GM23248 (cell line): ENCODE measurements at places on chromosomes 11 and 22. TPM values are rescaled to one million over a fixed set of nuclear protein-coding genes. Genes with fewer than 3 reads are reported as not detected.
A peak's percentile ranks its signal among the peaks of the same experiment; 100 is the strongest.

The SYT12 gene
- total RNA-seq = 2.8 and 3.3 TPM in 2 replicates

The OR5A1 gene
- total RNA-seq = not detected in 2 replicates

The MISFA gene
- not detected in 2 replicates for total RNA-seq

DNA sequence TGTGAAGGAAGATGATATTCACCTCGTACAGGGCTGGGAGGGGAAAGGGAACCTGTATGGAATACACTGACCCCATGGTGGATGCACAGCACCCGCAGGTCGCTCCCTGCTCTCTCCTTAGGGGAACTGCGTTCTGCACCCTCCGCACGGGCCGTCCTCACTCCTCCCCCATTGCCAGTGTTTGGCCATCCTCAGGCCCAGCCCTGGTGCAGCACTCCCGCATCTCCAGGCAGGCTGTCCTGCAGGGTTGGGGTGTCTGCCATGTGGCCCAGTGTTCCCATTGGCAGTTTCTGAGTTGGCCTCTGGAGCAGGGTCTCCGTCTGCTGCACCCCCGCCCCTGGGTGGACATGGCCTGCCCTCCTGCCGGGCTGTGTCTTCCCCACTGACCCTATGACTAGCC lies 19.1 kb upstream of the PARVG start:
- H3K27me3 ChIP-seq = no peaks in the 10 kb centered on the region
- H3K4me3 ChIP-seq = no peak overlapping the region
- no peak for DNase-seq
- no peak overlapping the region for H3K27ac ChIP-seq
- H3K36me3 ChIP-seq = peaks cover 12% of the 10 kb centered on the region; the same call in 1 of the 2 replicates

- H3K27me3 ChIP-seq = no peaks in the 10 kb centered on the region
- no peaks in the 10 kb centered on the region for H3K36me3 ChIP-seq
- no peak overlapping the region for H3K27ac ChIP-seq
- peaks cover 34% of the 10 kb centered on the region for H3K4me1 ChIP-seq
- DNase-seq = peak; percentile 50
Observed at GRCh38 chr22:24432059-24432853, 4.9 kb downstream of the ADORA2A start.

GRCh38 chr22:35102663-35103062 lies 36.7 kb downstream of the ISX start:
- H3K27me3 ChIP-seq = no peaks in the 10 kb centered on the region
- no peak overlapping the region for H3K27ac ChIP-seq
- no peaks in the 10 kb centered on the region for H3K36me3 ChIP-seq
- DNase-seq = peak; percentile 16

- no peak for DNase-seq
- no peak overlapping the region for H3K27ac ChIP-seq
- peaks cover 3% of the 10 kb centered on the region; the same call in 1 of the 2 replicates for H3K4me1 ChIP-seq
- no peak overlapping the region for H3K4me3 ChIP-seq
Observed at GRCh38 chr22:39414377-39414776, 14.8 kb downstream of the TAB1 start.

GRCh38 chr11:2763984-2764383 lies 64.2 kb upstream of the KCNQ1OT1 start:
- H3K4me3 ChIP-seq = no peak overlapping the region
- no peak for DNase-seq
- peaks cover 13% of the 10 kb centered on the region for H3K27me3 ChIP-seq
- peaks cover 3% of the 10 kb centered on the region; the same call in 1 of the 2 replicates for H3K4me1 ChIP-seq
- H3K36me3 ChIP-seq = no peaks in the 10 kb centered on the region
